ENCODE measurements at places on chromosomes 11 and 22.

DNA sequence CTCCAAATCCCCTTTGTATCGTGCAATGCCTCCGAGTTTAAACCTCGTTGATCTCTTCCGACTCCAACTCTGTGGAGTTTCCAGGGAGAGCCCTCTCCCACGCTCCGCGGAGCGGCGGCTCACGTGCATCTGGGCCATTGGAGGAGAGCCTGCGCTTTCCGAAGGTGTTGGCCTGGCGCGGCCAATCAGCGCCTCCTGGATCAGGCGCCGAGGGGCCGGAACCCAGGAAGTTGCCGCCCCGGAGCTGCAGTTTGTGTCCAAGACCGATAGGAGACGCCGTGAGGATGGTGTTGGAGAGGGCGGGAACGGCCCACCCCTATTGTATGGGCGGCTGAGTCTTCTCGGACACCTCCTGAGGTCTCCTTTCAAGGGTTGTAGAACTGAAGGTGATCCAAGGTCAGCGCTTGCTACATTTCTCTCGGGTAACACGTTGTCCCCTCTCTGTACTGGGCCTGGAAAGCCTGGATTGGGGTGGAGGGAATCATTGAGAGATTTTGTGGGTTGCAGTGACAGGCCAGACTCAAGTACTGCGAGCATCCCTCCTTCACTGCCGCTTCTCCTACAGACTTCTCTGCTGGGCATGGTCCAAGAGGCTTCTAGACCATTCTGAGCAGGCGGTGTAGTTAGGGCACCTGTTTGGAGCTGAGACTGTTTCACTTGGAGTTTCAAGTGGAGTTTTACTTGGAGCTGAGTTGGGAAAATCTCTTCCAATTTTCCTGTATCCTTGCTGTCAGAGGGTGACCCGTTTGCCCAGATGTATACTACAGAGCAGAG is 1.7 kb downstream of the ADAMTS15 start:
- DNase-seq = no peak

GRCh38 chr11:12329797-12330196 is 47.6 kb upstream of the PARVA start:
- DNase-seq = no peak

DNA sequence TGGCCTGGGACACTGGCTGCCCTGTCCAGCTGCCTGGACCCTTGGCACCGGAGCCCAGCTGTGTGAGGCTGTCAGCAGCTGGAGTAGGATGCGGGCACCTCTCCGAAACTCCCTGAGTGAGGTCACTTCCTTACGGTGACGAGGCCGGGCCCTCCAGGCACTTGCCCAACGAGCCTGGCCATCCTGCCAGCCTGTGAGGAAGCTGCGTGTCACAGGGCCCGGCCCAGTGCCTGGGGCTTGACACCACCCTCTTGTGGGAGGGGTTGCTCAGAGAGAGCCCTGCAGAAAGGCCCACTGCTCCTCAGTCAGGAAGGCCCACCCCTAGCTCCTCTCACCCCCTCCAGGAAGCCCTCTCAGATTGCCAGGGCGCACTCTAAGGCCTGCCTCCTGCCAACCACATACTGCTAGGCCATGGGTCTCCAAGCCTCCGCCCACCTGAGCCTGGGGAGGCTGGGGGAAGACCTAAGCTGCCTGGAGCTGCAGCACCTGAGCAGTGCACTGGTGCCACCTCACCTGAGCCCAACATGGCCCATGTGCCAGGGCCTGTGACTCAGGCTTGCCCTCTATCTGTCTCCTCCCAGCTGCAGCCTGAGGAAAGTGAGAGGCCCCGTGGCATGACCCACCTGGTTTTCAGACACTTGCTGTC is 4.3 kb upstream of the PHLDA2 start:
- no peak for DNase-seq

DNA sequence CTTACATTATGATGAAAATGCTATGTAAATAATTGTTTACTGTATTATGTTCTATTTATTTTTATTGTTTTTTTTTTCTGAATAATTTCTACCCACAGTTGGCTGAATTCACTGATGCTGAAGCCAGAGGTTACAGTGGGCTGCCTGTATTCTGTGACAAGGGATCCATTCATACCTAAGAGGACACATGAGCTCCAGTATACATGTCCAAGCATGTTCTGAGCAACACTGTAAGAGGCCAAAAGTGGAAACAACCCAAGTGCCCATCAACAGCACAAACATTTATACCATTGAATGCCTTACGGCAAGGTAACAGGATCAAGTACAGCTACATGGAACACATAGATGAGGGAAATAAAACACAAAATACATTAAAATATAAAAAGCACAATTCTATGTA is 1.4 kb upstream of the SRSF8 start:
- DNase-seq = no peak

DNA sequence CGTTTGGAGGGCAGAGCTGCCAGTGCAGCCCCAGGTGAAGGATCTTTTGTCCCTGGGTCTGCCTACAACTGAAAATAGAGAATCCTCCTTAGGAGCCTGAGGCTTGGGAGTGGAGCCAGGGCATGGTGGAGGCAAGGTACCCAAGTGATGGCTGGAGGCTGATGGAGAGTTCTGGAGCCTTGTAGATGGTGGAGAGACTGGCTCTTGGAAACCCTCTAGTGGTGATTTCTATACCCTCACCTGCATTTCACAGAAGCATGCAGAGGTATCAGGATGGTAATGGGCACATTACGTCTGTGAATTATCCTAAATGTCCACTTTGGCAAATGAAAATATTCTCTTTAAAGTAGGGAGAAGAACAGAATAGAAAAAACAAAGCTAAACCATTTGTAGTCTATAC is 44.4 kb downstream of the INSC start:
- no peak for DNase-seq

DNA sequence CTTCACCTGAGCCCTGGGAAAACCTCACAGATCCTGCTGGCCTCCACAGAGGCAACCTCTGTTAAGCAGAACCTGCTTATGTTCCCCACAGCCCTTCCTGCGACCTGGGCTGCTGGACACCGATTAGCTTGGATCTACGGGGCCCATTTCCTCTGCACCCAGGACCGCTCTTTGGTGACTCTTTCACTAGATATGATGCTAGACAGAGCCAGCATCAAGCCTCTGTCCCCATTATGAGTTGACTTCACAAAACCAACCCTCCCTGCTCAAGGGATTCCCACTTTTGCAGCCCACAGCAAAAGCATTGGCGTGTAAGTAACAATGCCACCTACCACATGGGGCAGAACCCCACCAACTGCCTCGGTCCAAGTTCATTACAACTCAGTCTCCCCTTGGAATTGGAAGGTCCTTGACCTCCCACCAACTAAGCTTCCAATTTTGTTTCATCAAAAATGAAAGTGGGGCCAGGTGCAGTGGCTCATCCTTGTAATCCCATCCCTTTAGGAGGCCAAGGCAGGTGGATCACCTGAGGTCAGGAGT is 15.2 kb upstream of the TMPRSS4 start:
- no peak for DNase-seq

DNA sequence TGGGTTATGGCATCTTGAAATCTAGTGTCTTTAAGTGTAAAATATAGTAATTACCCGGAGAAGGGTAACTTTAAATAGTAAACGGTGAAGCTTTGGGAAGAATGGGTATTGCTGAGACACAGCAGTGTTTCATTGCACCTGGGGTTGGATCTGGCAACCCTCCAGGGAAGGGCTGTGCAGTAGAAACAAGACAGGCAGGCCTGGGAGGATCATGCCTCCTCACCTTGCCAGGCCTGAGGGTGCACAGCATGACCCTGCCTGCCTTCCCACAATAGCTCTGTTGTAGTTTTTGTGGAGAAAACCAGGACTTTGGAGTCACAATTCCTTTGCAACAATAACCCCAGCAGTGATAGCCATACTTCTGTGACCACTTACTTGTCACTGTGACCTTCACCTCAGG is 64.6 kb upstream of the ADSL start:
- no peak for DNase-seq

DNA sequence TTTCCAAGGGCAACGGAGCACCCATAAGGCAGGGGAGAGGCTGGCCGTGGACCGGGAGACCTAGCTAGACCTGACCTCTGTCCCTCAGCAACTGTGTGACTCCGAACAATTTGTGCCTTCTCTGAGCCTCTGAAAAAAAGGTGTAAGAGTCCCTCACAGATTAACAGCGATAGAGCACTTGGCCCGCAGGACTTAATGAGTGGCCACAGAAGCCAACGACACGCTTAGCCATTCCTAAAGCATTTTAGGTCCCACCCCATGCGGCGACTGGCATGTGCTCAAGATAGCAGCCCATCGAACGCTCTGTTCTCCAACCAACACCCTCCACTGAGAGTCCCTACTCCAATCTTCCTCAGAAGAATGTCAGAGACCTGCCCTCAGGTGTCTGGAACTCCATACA is 1.5 kb downstream of the SULT4A1 start:
- DNase-seq = no peak

- DNase-seq = no peak
These were observed 1378.9 kb downstream of the TBC1D22A start for GRCh38 chr22:48141301-48141700.

DNA sequence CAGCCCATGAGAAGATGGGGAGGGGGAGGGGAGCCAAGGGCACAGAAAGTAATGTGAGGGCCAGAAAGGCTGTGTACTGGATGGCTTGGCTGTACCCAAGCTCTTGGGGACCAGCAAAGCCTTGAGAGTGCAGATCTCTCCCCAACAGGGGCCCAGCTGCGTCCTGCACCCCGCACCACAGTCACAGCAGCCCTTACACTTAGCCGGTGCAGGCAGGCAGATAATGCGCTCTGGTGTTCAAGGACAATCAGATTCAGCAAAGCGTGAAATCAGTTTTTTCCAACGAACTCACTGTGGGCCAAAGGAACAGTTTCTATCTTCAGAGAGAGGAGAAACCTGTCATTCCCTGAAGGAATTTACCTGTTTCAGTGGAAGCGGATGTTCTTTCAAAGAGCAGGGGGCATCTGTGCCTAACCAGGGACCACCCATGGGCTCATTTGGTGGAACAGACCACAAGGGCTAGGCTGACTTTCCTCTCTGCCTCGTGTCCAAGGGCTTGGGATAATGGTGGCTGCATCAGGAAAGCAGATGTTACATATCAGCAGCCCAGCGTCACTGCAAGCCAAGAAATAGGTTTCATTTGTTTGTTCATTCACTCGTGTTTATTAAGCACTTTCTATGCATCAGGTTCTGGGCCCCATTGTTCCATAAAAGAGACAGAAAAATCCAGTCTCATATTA is 81.2 kb upstream of the SPON1 start:
- DNase-seq = no peak

DNA sequence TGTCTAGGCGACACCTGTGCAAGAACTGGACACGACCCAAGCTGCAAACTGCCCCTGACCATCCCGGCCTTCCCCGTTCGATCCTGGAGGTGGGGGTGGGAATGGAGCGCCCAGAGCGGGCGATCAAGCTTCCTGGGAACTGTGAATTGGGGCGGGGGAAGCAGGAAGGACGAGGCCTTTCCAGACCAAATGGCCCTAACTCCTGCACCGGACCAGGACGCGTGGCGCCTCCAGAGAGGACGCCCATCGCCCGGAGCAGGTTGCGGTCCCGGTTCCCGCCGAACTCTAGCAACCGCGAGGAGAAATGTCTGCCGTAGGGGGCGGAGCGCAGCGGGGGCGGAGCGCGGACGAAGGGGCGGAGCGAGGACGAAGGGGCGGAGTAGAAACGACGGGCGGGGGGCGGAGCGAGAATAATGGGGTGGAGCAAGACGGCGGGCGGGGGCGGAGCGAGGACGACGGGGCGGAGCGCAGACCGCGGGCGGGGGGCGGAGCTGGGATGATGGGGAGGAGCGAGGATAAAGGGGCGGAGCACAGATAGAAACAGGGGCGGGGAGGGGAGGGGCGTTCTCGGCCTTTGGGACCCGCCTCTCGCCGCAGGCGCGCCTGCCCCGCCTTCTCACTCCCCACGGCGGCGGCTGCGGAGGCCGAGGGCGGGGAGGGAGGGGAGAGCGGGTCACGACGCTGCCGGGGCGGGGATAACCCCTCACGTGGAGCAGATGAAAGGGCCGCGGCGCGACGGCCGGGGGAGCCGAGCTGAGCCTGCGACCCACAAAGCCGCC is at the start of gene ZNRF3:
Gene ZNRF3, plus strand, starts transcription at position 695 of the 779 bp plus-strand sequence. CDS start 195 bp downstream, outside the sequence.
- peak; percentile 90 for DNase-seq

GRCh38 chr11:13487661-13488030 is 8.2 kb downstream of the PTH start:
- no peak for DNase-seq

DNA sequence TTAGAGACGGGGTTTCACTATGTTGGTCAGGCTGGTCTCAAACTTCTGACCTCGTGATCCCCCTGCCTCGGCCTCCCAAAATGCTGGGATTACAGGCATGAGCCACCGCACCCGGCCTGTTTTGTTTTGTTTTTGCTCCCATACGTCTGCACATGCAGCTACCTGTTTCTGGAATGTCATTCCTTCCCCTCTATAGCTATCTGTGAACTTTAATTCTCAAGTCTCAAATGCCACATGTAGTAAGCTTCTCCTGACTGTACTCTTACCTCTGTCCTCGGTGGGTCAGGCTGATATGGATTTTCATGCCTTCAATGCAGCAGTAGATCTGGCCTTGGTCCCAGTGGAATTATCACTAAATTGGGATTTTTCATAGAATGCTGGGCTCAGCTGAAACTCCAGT is 12.4 kb upstream of the SWAP70 start:
- DNase-seq = no peak

DNA sequence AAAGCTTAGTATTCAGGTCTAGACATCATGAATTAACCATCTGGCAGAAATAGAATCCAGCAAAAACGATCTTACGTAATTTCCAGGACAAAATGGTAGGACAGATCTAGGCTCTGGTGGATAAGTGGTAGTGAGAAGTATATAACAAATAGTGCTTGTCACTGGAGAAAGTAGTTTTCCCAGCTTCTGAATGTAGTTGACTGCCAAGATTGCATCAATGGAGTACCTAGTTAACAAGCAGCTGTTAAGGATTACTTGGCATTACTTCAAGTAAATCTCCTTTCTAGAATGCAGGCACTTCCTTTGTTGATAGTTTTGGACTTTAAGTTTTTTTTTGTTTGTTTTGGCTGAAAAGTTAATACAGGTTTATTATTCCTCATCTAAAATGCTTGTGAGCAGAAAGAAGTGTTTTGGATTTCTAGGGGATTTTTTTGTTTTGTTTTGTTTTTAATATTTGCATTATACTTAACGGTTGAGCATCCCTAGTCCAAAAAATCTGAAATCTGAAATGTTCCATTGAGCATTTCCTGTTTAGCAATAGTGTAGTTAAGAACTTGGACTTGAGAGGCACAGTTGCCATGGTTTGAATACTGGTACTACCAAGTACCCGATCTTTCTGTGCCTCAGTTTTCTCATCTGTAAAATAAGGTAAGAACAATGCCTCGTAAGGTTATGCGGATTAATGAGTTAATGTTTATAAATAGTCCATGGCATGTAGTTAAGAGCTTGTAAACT is 20.3 kb downstream of the FAM118B start:
- no peak for DNase-seq

- DNase-seq = no peak
These were observed 16.5 kb downstream of the NAP1L4 start for GRCh38 chr11:2975594-2975993.

- DNase-seq = no peak
These were observed 144.4 kb downstream of the EFCAB6 start for GRCh38 chr22:43667656-43668055.

- DNase-seq = no peak
These were observed 45.0 kb downstream of the CASP12 start for GRCh38 chr11:104853276-104853675.

All from stimulated activated CD4-positive, alpha-beta T cell treated with anti-CD3 and anti-CD28 coated beads, Interleukin-2, amount 100 ng/mL, for 4 hours (primary cell).